Lung microvascular endothelial cell (primary cell): ENCODE measurements at places on chromosomes 3 and 15. TPM values are rescaled to one million over a fixed set of nuclear protein-coding genes. Genes with fewer than 3 reads are reported as not detected.

Gene GABRR3
- total RNA-seq, result not detected in 2 replicates

Gene MUC13
- not detected in 2 replicates for total RNA-seq

Gene PARP14
- 51.6 and 56.7 TPM in 2 replicates for total RNA-seq

Gene CTXND1
- total RNA-seq, result not detected in 2 replicates

Gene PAK2
- total RNA-seq, result 47.9 and 55.6 TPM in 2 replicates

Gene UROC1
- not detected in 2 replicates for total RNA-seq

Gene ZIC4
- not detected in 2 replicates for total RNA-seq

Gene SLC7A14
- total RNA-seq, result under 0.01 TPM in 2 replicates

Gene STAC
- total RNA-seq, result 0.40 and 2.6 TPM in 2 replicates

Gene ISL2
- 0.40 and 0.65 TPM in 2 replicates for total RNA-seq

Gene SKOR1
- total RNA-seq, result under 0.01 TPM in 2 replicates

Gene PAQR5
- not detected in 2 replicates for total RNA-seq

Gene TMEM207
- not detected in 2 replicates for total RNA-seq

Gene SCN11A
- total RNA-seq, result under 0.01 TPM in 2 replicates

Gene CACNA2D2
- total RNA-seq, result under 0.01 TPM in 1 of 2 replicates, not detected in the other

Gene CFAP20DC
- 0.40 and 0.65 TPM in 2 replicates for total RNA-seq

Gene ASB14
- not detected in 2 replicates for total RNA-seq

Gene RYK
- 61.5 and 99.6 TPM in 2 replicates for total RNA-seq
